ENCODE measurements at places on chromosomes 3 and 15.

GRCh38 chr3:158050461-158050860 lies 55.8 kb downstream of the SHOX2 start:
- no peak for DNase-seq

DNA sequence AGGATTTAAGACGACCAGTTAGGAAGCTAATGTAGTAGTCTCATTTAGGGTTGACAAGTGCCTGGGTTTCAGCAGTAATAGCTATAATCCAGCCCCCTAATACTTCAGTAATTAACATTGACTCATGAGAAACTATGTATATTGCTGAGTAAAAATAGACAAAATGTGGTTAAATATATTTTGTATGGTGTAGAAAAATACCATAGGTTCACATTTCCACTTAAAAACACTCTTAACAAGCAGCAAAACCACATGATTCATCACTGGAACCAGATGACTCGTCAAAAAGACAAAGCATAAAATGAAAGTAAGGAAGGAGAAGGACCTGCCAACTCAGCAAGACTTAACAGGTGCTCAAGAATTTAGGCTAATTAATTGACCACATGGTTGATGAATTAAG lies 288.9 kb downstream of the EFHB start:
- DNase-seq = no peak

DNA sequence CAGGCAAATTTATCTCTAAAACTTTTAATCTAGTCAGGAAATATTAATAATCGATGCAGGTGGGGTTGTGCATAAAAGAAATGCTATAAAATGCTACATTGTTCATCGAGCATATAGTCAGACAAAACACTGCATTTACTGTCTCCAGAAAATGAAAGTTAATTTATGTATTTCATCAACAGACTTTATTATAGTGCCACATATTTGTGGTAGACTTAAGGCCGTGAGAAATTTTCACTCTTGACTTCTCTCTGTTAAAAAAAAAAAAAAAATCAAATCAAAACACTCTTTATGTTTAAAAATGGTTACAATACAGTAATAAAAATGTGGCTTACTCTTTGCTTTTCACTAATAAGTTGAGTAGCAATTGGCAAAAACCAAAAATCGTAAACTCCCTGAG lies 67.4 kb downstream of the RBMS3 start:
- no peak for DNase-seq

- peak; percentile 56 for DNase-seq
Observed at GRCh38 chr15:51726302-51727073, 11.0 kb downstream of the LYSMD2 start.

DNA sequence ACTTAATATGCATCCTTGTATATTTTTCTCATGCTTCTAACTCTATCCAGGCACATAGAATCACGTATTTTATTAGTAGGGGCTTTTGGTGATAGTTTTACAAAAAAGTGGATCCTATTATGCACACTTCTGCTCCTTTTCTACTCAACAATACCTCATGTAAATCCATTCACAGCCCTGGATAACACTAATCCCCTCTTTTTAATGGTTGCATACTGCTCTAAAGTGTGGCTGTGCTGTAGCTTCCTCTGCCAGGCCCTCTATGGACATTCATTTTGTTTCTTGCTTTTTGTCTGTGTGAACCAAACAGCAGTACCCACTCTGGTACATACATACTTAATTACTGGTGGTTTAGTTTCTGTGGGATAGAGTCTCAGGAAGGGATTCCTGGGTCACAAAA lies 51.3 kb upstream of the SCAANT1 start:
- DNase-seq = no peak

DNA sequence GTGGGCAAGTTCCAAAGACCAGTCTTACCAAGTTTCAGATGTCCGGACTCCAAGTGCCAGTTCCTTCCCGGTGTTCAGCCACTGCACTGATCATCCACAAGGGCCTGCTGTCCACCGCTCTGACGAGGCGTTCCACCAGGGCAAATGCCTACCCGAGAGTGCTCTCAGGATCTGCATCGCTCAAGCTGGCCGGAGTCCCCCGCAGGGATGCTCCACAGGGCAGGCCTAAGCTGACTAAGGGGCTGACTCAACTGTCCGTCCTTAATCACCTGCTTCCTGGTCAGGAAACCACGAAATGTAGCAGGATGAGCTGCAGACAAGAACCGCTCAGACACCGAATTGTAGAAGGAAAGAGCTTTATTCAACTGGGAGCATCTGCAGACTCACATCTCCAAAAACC lies 341.6 kb downstream of the KCNH8 start:
- DNase-seq = no peak

GRCh38 chr3:135155791-135156190 lies 360.7 kb downstream of the EPHB1 start:
- no peak for DNase-seq

DNA sequence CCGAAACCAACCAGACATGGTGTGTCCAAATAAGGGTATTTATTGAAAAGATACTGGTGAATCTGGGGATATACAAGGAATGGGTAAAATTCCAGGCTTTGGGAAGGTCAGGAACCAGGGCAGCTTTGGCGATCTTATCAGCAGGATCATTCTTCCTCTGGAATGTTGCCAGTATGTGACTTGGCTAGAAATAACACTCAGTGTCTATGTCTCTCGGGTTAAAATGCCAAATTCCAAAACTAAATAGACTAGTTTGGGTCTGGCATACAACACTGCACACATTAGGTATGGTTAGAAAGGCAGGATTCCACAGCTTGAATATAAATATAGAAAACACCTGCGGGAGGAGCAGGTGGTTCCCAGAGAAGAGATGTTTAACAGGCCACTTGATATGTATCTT lies 220.2 kb upstream of the CD96 start:
- no peak for DNase-seq

GRCh38 chr3:47013231-47013630 lies 33.8 kb downstream of the NBEAL2 start:
- DNase-seq = no peak

DNA sequence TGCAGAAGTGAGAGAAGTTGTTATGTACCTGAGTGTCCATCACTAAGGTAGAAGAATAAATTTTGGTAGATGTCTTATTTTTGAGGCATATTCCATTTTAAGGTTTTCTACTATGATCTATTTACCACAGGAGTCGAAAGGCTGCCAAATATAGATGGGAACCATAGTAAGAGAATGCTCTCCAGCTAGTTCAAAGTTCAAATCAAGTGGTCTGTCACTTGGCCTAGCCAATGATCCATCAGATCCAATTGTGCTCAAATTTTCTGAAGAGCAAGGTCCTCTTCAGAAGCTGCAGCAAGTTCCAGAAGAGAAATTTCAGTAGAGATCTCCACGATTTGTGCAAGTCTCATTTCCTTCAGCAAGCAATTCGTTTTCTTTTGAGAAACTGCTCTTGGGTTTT lies 10.9 kb downstream of the PROS1 start:
- no peak for DNase-seq

- no peak for DNase-seq
Observed at GRCh38 chr3:14161282-14161681, 17.1 kb downstream of the XPC start.

DNA sequence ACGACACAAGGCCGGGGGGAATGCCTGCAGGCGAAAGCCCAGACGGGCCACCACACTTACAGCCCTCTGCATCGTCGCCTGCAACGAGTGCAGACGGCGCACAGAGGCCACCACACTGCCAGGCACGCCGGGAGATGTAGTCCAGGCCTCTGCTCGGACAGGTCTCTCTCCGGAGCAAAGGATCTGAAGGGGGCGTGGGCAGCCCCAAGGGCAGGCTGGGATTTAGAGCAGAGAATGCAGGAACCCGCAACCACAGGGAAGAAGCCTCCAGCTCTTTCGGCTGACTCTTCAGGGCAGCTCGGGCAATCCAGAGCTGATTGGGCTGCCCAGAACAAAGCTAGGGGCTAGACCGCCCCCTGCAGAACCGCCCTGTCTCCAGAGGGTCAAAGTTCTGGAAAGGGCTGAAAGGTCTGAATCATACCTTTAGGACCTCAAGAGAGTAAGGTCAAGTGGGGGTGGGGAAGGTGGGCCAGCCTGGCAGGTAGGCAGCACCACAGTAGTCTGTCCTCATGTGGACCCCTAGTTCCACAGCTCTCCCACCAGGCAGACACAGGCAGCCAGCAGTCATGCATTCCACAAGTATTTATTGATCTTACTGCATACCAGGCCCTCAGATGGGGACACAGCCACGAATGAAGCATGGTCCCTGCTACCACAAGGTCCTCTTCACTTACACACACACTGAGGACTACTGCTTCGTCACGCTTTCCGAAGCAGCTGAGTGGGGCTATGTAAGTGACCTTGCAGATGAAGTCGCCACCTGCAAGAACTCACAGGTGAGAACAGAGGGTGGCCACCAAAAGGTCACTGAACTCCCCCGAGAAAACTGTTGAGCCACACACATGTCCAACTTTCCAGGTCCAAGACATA lies at the start of gene AMT:
Gene AMT (minus strand): TSS at position 95 of the 870 bp plus-strand sequence. CDS start 23 bp downstream, at position 72.
- no peak for DNase-seq

DNA sequence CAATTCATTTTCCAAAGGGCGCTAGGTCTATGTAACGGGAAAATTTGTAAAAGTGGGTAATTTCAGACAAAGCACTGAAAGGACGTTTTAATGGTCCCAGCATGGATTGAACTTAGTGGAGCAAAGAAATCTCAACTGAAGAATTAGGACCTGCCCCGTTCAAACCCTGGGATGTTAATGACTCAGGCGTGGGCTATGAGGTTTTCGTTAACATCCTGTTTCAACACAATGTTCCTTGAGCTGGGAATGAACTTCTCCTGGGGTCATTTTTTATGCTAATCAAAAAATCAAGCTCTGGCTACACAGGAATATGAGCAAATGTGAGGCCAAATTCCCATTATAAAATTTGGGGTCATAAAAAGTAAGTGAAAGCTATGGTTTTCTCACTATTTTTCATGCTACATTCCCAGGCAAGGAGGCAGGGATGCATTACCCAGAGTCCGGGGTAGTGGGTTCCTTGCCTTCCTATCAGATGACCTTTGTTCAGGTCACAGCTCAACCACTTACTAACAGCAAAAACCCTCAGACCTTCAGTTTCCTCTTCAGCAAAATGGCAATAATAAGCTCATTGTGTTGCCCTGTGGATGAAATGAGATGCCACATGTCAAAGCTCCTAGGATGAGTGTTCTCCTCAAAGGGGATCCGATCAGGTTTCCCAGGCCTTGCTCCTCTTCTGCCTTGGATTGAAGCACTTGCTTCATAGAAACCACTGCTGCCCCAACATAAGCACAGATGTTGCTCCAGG lies 271.4 kb downstream of the ARRDC4 start:
- no peak for DNase-seq

DNA sequence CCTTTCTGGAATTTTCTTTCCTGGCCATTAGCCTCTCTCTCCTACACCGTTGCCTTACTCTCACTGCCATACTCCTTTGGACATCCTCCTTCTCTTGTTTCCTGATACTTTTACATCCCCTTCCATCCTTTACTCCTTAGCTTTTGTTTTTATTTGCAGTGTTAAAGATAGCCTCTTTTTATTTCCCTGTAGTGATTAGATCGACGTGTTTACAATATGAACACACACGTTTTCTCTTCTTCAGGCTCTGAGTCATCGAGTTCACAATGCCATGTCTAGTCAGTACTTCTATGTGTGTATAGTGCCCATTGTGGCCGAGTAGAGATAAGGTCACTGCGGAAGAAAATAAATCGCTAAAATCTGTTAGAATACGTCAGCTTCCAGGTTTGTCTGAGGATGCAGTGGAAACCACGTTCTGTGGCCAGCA lies 208.5 kb downstream of the LPP start:
- DNase-seq = no peak

GRCh38 chr3:37640636-37641375 lies 220.9 kb upstream of the CTDSPL start:
- no peak for DNase-seq

DNA sequence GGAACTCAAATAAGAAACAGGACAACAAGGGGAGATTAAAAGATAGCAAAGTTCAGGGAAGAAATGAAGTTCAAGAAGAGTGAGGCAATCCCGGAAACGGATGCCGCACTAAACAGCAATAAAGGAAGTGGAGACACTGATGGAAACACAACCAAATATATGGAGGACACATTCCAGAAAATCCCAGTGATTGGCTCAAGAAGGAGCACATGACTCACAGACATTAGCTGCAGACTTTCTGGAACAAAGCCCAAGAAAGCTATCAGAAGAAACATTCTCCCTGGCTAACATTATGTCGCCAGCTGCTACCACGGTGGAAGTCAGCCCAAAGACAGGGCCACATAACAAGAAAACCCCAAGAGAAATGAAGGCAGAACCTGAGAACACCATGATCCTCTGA lies 18.1 kb upstream of the VGLL4 start:
- DNase-seq = no peak

DNA sequence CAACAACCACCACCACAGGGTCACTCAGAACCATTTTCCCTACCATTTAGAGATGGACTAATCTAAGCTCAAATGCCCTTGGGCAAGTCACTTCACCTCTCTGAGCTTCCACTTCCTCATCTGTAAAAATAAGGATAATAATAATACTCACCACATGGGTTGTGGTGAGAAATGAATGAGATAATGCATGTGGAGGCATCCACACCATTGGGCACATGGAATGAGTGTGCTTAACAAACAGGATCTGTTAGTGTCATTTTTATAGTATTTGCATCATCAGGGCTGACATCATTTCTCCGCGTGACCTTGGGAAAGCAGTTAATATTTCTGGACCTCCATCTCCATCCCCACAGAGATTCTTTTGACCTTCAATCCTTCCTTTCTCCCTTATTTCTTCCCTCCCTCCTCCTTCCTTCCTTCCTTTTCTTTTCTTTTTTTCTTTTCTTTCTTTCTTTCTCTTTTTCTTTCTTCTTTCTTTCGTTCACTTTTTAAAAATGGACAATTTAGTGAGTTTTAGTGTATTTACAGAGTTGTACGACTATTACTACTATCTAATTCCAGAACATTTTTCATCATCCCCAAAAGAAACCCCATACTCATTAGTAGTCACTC lies 7.7 kb upstream of the RFT1 start:
- no peak for DNase-seq

- no peak for DNase-seq
Observed at GRCh38 chr3:151750181-151750580, 16.5 kb downstream of the AADACL2 start.

DNA sequence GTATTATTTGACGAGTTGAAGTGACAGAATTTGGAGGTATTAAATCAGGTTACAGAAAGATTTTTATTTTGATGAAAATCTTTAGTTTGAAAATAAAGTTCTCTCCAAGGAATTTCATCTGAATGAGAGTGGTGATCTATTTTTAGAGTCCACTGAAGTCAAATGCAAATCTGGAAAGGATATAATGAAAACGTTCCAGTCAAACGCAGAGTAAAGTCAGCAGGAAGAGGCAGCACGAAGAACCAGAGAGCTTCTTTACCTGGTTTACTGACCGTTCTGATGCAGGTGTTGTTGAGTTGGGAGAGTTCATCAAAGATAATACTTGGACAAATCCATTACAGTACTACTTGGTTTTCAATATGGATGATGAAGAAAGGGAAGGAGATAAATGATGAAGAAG lies 8.7 kb downstream of the P2RY14 start:
- no peak for DNase-seq

- no peak for DNase-seq
Observed at GRCh38 chr3:161607056-161607455, 110.4 kb downstream of the OTOL1 start.

- peak; percentile 41 for DNase-seq
Observed at GRCh38 chr3:102090721-102091045, 241.4 kb downstream of the NFKBIZ start.

GRCh38 chr15:73240866-73241499 lies 127.8 kb downstream of the HCN4 start:
- no peak for DNase-seq
